ENCODE measurements at places on chromosomes 7 and 10.

DNA sequence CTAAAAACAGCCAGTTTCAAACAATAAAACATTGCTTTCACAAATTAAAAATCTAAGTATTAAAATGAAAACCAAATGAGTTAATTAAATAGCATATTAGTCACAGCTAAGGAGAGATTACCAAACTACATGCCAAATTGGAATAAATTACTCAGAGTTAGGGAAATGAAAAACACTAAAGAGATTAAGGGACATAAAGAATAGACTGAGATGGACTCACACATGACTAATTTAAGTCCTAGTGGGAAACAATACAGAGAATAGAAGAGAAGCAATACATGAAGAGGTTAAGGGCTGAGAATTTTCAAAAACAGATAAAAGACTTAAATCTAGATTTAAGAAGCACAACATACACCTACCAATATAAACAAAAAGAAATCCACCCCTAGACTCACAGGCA lies 110.6 kb downstream of the ZFAND4 start:
- DNase-seq = no peak

DNA sequence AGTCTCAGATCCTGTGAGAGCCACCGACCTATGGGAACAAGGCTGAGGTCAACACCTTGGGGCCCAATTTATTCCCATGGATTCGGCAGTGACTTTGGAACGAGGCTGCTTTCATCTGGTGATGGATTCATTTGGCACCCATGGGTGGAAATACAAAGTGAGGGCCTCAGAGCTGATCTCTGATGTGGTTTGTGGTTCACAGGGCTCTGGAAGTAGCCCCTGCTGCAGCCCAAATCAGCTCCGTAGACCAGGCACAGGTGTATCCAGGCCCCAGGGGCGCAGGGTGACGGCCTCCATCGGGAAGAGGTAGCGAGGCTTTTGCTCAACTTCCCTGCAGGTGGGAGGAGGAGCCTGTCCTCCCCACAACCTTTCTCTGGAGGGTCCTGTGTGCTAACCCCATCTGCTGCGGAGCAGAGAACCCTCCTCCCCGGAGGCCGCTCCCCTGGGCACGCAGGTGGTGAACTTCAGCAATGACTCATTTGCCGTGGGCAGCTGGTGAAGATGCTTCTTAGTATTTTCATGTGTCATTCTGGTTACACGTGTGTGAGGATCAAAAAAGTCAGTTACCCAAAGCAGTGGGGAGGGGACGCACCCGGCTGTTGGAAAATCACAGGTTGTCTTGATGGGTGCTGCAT lies 7.5 kb upstream of the JAKMIP3 start:
- DNase-seq = no peak

GRCh38 chr10:124902462-124902861 lies 39.5 kb upstream of the ZRANB1 start:
- no peak for DNase-seq

DNA sequence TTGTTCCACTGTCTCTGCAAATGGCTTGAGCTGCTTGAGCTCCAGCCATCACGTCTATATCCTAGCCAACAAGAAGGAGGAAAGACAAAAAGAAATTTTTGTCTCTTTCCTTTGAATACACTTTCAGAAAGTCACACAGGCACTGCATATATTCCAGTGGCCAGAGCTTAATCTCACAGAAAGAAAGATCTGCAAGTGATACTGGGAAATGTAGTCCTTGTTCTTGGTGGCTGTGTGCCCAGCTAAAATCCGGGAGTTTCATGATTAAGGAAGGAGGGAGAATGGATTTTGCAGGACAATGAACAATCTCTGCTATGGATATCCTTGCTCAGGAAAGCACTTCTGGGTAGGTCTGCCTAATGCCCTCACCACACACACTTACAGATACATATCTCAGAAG lies 19.5 kb upstream of the DLG5 start:
- DNase-seq = no peak

DNA sequence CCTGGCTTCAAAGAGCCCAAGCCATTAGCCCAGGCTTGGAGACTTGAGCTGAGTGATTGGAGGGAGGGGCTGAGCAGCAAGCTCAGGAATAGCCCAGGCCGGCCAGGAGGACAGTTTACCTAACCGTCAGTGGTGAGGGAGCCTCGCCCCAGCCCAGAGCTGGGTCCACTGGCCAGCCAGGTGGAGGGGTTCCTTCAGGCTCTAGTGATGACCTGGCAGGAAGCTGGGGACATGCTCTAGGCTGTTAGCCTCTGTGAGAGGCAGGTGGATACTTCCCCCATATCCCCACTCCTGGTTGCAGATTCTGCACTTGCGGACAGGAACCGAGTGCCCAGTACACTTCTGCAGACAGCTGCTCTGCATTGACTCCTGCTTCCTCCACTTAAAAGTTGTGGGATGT lies 61.2 kb upstream of the ANTXRL start:
- no peak for DNase-seq

DNA sequence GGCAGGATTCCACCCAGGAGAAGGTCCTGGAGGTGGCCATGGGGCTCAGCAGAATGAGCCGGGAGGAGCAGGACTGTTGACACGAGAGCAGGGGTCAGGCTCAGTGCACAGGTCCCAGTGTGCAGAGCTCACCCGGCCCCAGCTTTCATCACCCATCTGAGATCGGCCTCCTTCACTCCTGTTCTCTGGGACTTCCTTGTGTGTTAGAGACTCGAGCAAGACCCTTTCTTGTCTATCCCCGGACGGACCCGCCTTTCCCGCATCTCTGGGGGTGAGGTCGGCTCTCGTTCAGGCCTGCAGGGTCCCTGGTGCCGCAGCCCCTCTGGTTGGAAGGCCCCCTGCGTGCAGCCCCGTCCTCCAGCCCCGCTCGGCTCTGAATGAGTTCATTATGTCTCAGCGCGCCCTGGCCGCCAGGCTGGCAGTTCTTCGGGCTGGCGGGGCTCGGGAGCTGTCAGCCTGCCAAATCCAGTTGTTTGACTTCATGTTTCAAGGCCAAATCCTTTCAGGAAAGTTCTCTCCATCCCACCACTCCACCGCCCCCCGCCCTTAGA lies 127.9 kb downstream of the LHPP start:
- DNase-seq = no peak

DNA sequence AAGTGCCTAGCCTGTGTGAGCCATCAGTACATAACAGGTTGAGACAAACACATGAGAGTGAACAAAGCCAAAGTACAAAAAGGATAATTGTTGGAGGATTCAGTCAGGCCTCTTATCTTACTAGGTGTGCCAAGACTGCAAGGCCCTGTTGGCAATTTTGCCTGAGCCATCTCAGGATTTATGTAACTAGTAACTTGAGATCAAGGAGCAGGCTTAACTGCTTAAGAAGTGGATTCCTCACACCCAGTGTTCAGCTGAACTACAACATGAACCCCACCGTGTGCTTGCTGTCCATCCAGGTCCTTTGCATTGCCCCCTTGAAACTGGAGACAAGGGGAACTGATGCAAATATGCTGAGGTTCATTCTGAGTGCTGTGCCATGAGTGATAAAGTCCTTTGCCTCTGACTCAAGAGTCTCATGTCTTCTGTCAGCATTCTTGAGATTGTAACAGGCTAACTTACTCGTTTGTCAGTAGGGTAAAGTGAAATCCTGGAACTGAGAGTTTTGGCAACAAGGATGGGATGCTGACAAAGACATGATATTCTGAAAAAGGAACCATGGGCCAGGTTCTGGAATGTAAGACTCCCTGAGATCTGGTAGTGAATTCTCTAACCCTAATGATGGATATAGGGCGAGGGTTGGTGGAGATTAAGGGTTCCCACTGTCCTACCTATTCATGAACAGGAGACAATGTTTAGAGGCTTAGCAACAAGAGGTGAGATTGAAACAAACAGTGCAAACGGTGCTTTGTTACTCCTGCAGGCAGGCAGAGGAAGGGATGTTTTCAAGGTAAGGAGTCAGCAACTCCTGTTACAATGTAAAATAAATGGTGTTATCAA lies 44.1 kb upstream of the GATAD1 start:
- DNase-seq = no peak

- no peak for DNase-seq
Measured at GRCh38 chr7:65923316-65923715, 50.4 kb downstream of the VKORC1L1 start.

GRCh38 chr10:100986952-100987684 lies at the start of the genes MRPL43 and TWNK:
TSS of gene MRPL43 (minus strand) at chr10:100987497. CDS start at chr10:100987443, 54 bp downstream.
TSS of gene TWNK (plus strand) at chr10:100987543. CDS start at chr10:100988211, 668 bp downstream.
- no peak for DNase-seq

DNA sequence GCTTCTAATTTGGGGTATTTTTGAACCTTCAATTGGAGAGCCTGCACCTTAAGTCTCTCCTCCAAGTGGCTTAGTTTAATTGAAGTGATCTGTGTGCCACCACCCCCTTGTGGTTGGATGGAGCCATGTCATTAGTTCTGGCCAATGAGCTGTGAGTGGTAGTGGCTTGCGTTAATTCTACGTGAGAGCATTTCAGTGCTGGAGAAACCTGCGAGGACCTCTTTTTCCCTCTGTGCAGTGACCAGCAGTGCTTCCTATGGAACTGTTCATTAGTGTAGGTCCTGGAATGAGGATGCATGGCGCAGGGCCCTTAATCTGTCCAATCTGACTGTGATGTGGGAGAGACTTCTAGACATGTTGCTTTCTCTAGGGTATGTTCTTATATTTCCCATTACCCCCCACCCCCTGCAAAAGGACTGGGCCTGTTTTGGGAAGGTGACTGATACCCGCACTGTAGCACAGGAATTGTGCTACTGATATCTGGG lies 3.8 kb downstream of the HILPDA start:
- no peak for DNase-seq

- DNase-seq = no peak
Measured at GRCh38 chr7:7100432-7100849, 81.9 kb upstream of the C1GALT1 start.

DNA sequence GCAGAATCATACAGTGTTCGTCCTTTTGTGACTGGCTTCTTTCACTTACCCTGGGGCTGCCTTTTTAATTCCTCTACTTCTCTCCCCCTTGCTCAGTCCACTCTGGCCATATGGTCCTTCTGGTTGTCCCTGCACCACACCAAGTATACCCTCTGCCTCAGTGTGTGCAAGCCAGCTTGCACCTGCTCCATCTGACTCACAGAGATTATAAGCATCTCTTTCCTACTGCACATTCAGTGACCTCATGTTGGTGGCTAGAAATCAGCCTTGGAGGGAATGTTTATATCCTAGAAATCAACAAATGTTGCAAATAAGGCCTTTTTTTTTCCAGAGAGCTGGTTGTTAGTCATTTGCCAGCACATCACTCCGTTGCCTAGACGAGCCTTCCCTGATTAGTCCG lies 67.5 kb upstream of the C10orf90 start:
- no peak for DNase-seq

DNA sequence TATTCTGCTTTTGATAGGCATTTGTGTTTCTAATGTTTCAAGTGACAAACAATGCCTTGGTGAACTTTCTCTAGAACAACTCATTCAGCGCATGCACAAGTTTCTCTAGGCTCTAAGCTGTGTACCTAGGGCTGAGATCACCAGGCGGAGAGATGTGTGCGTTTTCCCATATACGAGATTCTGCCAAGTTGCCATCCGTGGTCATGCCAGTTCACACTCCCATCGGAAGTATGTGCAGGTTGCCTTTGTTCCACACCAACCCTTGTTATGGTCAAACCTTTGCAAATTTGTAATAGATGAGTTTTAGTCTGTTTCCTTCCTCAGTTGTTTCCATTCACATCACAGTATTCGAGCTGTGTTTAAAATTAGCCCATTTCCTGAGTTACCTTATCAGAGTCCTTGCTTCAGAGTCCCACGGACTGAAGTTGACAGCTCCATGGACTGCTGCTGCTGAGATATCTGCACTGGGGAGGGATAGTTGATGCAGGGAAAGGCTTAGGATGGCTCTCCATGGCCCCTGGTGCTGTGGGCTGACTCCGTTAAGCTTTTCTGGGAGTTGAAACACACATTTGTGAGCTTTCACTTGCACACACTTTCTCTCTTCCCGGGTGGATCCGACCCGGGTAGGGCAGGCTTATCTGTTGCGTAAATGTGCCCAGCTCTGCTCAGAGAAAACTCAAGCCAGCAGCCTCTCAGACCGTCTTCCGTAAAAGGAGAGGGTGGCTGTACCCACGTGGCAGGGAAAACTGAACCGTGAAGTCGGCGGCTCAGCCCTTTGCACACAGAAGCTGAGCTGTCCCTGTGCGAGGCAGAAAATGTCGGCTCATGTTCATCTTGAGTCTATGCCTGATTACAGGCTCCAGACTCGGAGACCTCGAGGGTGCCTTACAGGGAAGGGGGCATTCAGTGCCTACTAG lies 49.4 kb downstream of the HK1 start:
- no peak for DNase-seq

GRCh38 chr10:133378251-133379096 lies 588 bp upstream of the PAOX start:
- no peak for DNase-seq

GRCh38 chr10:111117528-111118277 lies 40.9 kb downstream of the ADRA2A start:
- no peak for DNase-seq

DNA sequence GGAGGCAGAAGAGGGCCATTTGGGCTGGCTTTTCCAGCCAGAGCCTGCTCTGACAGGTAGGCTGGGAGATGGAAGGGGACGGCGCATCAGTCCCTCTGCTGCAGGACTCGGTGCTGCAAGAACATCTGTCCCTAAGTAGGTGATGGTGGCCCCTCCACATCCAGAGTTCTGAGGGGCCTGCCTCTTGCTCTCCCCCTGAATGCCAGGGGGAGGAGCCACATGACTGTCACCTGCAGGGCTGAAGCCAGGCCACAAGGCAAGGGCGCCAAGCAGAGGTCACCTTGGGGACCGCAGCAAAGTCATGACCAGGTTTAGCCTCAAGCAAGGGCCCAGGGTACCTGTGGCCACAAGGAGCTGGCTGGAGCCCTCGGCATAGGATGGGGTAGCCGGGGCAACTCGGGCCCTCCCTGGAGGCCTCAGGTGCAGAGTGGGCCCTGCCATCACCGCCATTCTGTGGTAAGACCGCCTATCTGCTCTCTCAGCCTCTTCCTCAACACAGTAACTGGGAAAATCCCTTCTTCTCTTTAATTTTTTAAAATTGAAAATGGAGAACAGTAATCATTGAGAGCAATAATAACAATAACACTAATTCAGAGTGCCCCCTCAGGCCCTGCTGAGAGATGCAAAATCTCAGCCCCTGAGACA lies 99.3 kb downstream of the FAM53B start:
- DNase-seq = no peak

- no peak for DNase-seq
Measured at GRCh38 chr7:132429181-132429580, 147.1 kb downstream of the PLXNA4 start.

DNA sequence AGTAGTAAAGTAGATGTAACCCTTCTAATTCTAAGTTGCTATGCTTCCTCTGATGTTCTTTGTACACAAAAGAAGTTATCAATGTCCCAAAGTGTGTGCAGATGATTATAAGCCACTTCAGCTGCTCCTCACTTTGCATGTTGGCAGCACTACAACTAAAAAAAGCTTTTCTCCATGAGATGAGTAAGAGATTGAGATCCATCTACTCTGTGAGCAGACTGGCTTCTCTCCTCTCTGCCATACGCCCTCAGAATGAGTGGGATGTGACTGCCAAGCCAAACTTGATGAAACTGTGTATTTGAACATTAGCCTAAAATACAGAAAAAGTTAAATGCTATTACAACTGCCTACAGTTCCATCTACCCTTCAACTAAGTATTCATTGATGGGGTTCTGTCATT lies 102.9 kb upstream of the ETV1 start:
- DNase-seq = no peak

GRCh38 chr10:5545778-5546710 lies 21.3 kb downstream of the CALML3 start:
- DNase-seq = no peak

Data from activated CD8-positive, alpha-beta memory T cell treated with anti-CD3 and anti-CD28 coated beads for 1 hour (primary cell).